NCI-H1105 treated with DMSO at 0.1 percent for 48 hours (cell line): ENCODE measurements at places on chromosomes 3 and 15.

GRCh38 chr3:57972531-57973111 is 35.6 kb upstream of the FLNB start:
- no peak for DNase-seq

DNA sequence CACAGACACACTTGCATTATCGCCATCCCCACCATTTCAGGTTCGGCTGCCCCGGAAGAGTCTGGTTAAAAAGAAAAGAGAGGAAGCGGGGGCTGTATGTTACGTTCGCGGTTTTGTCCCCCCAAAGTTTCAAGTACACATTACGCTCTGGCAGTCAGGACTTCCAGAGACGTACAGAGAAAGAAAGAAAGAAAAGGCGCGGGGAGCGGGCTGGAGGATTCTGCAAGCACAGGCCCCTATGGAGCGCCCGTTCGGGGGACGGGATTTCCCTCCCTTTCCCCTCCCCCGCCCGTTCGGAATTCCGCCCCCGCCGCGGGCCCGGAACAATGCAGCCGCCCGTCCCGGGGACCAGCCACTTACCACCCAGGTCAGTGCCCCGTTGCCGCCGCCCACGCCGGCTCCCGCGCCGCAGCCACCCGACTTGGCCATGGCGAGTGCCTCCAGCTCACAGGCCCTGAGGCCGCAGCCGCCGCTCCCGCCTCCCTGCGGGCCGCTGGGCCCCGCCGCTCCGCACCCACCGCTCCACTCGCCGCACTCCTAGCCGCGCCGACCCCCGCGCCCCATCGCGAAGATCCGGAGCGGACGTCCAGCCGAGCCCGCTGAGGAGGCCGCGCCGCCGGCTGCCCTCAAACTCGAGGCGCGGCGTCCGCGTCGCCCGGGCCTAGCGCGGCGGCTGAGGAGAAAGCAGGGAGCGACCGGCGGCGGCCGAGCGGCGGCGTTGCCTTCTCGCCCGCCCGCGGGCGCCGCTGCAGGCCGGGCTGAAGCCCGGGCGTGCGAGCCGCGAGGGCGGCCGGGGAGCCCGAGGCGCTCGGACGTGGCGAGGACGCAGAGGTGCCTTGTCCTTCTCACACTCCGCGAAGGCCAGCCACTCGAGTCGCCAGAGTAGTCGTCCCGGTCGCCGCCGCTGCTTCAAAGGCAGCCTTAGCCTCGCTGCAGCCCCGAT is 567 bp downstream of the TOP2B start:
- peak; percentile 37 for DNase-seq

DNA sequence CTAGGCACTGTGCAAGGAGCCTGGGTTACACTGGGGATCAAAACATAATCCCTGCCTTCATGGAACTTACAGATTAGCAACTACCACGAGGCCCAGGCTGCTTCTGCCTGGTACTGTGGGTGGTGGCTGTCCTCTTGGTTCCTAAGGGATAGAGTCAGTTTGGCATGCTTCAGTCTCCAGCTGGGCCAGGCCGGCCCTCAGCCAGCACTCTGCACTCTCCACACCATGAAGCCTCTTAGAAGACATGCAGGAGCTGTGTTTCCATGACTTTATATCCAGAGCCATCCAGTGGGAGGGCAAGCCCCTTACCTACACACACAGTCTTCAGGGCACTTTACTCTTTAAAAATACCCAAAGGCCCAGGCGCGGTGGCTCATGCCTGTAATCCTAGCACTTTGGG is 54.4 kb downstream of the ATP1B3 start:
- DNase-seq: no peak

- DNase-seq: no peak
Measured at GRCh38 chr3:180855364-180855763, 57.1 kb upstream of the FXR1 start.

GRCh38 chr3:25421747-25422146 is 6.3 kb upstream of the RARB start:
- no peak for DNase-seq
